ENCODE measurements at places on chromosomes 6 and 20.

DNA sequence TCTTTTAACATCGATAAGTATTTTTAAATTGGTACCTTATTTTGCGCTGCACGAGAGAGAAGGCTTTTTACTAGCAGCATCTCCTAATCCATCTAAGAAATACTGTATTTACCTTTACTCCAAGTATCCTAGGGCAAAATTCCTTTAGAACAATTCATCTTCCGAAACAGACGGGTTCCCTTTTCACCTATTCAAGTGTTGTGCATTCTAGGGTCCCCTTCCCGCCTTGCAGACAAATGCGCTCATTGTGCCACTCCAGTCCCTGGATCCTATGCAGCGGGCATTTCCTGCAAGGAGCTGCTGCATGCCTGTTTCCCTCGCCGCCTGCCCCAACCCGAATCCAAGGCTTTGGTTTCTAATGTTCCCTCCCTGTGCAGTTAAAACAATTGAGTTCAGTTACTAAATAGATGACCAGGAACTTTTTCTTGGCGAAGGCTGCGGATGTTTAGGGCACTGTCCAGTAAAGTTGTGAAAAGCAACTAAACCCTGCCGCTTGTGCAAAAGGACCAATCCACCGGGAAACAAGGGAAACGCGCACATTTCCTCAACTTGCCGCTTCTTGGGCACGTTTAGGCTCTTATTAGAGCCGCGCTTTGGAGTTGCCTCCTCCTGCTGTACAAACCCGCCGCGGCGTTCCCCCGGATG is 556 bp upstream of the SCAF8 start:
- DNase-seq = peak; percentile 62

DNA sequence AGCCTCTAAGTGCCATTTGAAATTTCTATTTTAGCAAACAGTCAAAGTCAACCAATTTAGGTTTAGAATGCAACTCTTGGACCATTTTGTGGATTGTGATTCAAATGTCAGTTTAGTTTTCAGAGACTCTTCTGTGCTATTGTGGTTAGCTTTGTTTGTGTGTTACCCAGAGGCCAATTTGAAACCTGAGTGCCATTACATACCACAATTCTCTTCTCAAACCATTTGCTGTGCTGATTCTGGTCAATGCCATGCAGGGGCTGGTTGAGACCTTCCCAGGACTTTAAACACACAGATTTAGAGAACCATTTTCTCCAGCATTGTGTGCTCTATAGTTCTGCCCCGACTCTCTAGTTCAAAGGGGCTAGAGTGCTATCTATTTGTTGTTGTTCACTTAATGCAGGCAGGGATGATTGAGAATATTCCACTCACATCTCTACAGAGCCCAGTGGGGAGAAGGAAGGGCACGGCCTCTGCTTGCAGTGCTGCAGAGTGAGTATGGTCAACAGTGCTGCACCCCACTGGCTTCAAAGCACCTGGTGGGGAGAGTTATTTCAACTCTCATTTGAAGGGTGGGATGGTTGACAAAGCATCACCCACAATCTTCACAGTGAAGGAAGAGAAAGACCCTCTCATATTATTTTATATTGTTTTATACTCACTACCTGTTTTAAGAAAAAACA is 738.2 kb downstream of the COL12A1 start:
- no peak for DNase-seq

GRCh38 chr20:57369596-57369995 is 18.5 kb downstream of the RAE1 start:
- DNase-seq = no peak

DNA sequence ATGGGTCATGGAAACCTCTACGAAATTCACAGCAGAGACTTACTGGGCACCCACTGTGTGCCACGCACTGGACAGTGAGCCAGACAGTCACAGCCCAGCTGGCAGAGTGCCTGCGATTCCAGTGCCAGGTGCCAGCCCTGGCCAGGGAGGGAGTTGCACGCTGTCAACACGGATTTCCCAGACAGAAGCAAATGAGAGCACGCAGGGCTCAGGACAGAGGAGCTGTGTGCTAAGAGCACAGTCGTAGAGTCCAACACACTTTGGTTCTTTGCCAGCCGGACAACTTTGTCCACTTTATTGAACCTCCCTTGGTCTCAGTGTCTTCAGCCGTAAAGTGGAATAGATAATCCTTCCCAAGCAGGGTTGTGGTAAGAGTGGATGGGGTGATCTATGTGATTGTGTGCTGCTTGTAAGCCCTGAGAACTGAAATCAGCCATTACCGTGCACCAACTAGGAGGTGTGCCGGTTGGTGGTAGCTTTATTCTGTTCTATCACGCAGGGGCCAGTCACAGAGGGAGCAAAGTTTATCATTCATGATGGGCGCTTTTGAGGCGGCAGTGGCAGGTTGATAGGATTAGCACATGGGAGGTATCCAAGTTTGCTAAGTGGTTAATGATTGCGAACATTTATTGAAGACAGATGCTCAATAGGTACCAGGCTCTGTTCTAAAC is 40.6 kb downstream of the SIRPA start:
- DNase-seq = no peak

DNA sequence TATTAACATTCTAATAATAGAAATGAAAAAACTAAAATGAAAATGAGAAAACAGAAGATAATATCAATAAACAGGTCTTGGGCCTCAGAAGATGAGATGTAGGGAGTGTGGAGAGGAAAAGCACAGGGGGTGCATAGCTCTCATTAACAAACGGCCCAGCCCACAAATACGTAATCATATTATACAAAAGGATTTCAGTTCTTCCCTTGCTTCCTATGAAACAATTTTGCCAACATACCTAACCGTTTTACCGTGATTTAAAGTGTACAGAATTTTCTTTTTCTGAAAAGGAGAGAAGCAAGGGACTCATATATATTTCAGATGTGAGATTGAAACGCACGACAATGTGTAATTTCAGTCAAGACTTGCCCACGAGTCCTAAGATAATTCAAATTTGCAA is 136.0 kb downstream of the HFE start:
- DNase-seq = peak; percentile 73

DNA sequence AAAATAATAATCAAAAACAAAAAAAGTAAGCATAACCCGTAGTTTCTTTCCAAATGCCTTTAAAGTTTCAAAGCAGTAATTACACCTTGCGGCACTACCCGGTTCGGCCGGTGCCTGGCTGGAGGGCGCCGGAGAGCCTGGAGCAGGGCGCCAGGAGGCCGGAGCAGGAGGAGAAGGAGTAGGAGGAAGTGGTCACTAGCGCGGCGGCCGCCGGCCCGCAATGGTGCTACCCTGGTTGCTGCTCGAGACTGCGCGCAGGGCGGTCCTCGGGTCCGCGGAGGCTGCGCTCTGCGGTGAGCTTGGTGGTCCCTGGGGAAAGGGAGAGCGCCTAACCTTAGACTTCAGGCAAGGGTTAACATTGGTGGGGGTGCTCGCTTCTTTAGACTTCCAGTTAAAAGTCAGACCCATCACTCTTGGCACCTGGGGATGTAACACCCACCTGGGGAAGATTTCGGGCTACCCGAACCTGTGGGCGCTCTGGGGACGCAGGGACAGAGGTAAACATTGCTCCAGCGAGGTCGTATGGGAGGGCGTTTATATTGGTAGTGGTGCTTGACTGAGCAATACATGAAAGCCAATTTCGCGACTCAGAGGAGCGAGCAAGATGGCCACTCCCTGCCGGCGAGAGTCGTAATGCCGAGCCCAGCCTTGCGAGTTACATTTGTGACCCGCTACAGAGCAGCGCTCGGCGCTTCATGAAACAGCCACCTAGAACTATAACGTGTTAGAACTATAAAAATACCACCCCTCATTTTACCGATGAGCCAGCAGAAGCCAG is 5.8 kb upstream of the USP45 start:
- DNase-seq = peak; percentile 86

Data from hematopoietic multipotent progenitor cell treated with erythropoietin and hydrocortisone succinate and interleukin-3 and kit ligand, for 8 days (in vitro differentiated cells).